ENCODE measurements at places on chromosomes 5 and 9. TPM values are rescaled to one million over a fixed set of nuclear protein-coding genes. Genes with fewer than 3 reads are reported as not detected.

FST gene
- polyA plus RNA-seq = not detected

GRCh38 chr5:124480022-124480421, 266.4 kb downstream of the ZNF608 start:
- DNase-seq = no peak

DNA sequence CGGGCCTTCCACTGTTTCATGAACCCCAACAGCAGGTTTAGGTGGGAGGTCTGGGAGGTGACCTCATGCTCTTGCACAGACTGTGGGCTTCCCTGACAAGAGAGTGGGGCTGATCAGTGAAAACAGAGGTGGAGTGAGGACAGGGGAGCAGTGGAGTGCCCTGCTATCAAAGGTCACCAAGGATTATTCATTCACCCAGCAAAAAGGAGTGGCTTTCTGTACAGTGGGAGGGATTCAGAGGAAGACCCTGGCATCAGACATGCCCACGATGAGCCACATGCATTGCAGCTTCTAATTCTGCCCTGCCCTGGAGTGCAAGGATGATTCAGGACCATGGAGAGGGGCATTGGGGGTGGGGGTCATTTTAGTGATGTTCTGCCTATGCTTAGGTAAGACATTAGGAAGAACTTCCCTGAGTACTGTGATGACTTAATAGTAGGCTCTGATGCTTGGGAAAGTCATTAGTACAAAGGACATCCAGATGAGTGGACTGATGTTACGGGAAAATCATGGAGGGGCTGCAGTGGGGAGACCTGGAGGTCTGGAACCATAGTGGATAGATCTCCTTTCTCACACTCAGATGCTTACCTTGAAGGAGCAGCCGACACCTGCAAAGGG, 12.8 kb downstream of the TRAF1 start:
- peak; percentile 74 for DNase-seq

- peak; percentile 35 for DNase-seq
Observed at GRCh38 chr5:10735569-10736276, 25.3 kb downstream of the DAP start.

GRCh38 chr5:55636683-55637082, 75.4 kb downstream of the SLC38A9 start:
- DNase-seq = no peak
